ENCODE measurements at places on chromosomes 5 and 9.

GRCh38 chr9:131776473-131776872 is 36.6 kb upstream of the RAPGEF1 start:
- DNase-seq = no peak

DNA sequence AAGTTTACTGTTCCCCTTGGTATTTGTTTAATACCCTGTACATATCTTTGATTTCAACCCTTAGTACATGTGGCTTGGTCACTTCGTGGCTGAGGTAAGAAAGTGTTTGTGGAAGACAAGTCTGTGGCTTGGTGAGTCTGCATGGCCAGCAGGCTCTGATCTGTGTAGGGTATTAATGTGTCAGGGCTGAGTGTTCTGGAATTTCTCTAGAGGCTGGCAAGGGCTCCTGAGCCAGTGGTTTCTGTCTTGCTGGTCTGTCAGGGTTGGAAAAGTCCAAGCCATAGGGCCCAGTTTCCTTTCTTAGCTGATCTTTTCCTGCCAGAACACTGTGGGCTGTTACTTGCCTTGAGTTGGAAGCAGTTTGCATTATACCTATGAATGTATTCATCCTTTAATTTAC is 48.0 kb upstream of the FBXL7 start:
- no peak for DNase-seq

DNA sequence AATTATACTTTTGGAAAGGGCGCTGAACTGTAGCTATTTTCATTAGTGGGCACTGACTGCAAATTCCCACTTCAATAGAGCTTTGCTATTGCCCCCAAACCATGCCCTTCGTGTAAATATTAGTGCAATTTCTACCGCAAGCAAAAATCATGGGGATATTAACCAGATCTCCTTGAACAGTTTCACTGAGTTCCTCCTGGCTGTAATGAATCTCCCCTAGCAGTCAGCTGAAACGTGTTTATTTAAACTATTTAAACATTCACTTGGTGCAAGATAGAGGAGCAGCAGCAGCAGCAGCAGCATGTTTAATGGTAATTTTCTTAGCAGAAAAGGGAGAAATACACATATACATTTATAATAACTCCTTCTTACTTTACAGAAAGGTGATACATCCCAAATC is 54.4 kb downstream of the ARRDC3 start:
- no peak for DNase-seq

DNA sequence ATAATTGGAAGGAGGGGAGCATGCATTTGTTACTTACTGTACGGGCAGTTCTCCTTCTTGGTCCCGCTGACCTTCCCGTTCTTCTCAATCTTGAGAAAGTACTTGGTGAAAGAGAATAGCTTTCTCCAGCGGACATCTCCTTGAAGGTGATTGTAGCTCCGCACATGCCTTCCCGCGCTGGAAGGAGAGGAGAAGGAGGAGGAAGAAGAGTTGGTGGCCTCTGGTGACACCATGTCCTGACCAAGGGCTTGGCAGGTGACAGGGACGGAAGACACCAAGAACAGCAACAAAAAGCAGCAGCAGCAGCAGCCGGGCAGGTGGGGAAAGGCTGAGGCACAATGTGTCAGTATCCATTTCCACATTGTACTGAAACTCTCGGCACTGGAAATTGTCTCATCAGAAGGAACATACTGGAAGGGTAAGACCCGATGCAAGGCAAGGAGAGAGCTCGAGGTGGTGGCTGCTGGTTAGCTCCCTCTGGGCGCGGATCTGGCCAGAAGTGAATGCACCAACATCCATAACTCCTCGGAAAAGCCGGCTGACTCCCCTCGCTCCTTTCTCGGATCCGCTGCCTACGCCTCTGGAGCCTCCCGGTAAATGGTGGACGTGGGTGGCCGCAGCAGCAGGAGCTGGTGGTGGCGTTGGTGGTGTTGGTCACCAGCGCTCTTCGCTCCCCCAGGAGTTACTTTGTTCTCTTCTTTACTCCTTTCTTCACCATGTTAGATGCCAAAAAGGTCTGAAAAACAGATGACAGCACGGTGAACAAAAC is 715 bp downstream of the FGF10 start:
- DNase-seq = no peak

GRCh38 chr5:117084067-117084466 is 509.4 kb upstream of the SEMA6A start:
- DNase-seq = no peak

- DNase-seq = no peak
Measured at GRCh38 chr9:68708513-68708912, 3.5 kb downstream of the PIP5K1B start.

- DNase-seq = no peak
Measured at GRCh38 chr9:27194401-27195091, 85.5 kb downstream of the TEK start.

DNA sequence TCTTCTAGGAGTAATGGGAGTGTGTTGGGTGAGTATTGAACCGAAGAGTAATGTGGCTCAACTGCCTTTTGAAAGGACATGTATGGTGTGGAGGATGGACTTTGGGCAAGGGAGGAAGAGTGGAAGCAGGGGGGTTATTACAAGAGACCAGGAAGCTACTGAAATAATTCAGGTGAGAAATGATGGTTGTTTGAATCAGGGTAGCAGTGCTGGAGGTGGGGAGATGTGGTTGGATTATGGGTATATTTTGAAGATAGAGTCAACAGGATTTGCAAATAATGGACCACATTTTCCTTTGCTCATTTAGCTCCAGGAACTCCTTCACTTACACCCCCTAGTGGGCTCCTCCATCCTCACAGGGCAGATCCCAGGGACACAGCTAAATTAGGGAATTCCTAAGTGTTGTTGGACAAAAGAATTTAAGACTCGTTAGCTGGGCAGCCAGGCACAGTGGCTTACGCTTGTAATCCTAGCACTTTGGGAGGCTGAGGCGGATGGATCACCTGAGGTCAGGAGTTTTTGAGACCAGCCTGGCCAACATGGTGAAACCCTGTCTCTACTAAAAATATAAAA is 1.2 kb upstream of the SLC4A9 start:
- DNase-seq = no peak

- no peak for DNase-seq
Measured at GRCh38 chr9:124481115-124481514, 26.1 kb downstream of the NR5A1 start.

- DNase-seq = no peak
Measured at GRCh38 chr9:111917201-111917600, 20.6 kb downstream of the UGCG start.

GRCh38 chr9:29322240-29322639 is 1749.0 kb upstream of the C9orf72 start:
- DNase-seq = no peak

DNA sequence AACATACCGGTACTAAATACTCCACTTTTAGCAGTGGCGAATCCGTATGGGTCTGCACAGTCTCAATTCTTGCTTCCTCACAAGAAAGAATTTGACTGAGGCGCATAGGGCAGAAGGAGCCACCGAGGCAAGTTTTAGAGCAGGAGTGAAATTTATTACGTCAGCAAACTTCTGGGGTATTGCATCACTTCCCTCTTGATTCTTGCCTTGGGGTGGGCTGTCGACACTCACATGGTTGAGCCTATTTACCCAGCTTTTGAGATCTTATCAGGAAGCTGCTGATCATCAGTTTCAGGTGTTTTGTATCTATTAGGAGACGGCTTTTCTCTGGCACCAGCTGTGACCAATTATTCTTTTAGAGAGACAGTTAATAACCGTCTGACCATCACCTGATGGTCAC is 111.5 kb upstream of the CCNH start:
- DNase-seq = no peak

GRCh38 chr5:44532981-44533380 is 143.8 kb upstream of the FGF10 start:
- no peak for DNase-seq

DNA sequence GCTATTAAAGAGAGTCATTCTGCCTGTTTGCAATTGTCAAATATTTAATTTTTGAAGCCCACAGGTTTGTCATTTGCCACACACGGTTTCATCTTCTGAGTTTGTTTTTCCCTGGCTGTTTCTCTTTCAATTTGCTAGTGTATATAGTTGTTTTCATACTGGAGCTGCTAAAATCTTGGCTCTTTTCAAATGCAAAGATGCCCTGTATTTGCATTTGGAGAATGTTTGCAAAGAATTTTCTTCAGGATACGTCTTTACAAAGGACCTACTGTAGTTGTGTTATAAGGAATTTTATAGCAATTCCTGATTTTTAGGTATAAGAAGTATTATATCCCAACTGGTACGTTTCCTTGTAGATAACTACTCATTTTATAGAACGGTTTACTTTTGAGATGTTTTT is 48.0 kb downstream of the IZUMO3 start:
- DNase-seq = no peak

GRCh38 chr5:100777680-100778300 is 125.3 kb downstream of the ST8SIA4 start:
- DNase-seq = no peak

GRCh38 chr9:113945784-113946183 is 69.7 kb downstream of the ZNF618 start:
- no peak for DNase-seq

DNA sequence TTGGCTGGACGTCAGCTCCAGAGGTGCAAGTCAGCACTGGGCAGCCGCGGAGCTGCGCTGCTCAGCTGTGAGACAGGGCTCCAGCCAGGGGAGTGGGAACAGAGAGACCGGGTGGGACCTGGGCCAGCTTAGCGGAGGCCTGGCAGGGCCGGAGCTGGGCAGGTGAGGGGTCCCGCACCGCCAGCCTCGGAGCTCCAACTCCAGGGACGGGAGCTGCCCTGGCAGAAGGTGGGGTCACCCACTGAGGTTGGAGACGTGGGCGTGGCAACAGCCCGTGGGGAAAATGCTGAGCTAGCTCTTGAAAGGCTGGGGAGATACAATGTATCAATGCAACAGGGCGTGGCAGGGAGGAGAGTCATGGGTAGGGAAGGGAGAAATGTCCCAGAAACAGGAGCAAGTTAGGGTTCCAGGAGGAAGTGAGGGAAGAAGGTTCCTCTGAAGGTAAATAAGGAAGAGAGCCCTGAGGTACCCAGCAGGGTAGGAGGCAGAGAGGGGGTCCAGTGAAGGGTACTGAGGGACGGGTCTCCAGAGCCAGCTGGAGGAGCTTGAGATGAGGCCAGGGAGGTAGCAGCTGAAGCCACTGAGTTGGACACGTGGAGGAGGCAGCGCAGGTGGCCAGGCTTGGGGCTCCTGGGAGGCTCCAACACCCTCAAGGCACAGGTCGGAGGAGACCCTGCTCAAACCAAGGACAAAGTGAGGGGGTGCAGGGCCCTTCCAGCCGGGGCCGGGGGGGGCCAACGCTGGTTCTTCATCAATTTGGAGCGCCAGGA is 736 bp upstream of the NKD2 start:
- DNase-seq = no peak

- no peak for DNase-seq
Measured at GRCh38 chr9:12705738-12706391, 12.7 kb downstream of the TYRP1 start.

DNA sequence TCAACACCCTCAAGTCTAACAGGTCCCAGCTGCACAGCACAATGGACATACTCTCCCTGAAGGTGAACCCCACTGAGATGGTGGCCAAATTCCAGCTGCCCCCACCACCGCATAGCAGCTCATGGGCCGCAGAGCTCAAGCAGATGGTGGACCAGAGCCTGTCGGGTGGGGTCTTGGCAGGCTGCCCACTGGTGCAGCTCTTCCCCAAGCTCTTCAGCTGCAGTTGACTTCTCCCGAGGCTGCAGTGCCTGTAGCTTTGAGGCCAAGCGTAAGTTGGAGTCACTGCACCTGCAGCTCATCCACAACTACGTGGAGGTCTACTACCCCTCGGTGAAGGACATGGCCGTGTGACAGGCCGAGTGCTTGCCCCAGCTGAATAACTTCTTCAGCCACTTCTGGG is 56.6 kb upstream of the SPTLC1 start:
- no peak for DNase-seq

DNA sequence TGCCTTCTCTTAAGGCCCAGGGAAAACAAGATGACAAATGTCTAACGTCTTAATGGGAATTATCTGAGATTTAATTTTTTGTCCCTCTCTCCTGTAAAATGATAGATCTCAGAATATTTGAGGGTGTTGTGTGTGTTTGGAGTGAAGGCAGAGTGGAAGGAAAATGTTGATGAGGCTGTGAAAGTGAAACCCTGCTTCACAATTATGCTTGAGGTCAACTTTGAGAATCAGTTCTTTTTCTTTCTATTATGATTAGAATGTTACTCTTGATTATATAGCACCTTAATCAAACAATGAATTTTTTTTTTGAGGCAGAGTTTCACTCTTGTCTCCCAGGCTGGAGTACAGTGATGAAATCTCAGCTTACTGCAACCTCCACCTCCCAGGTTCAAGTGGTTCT is 5.5 kb upstream of the LOX start:
- DNase-seq = no peak

GRCh38 chr9:129442803-129443511 is 177.9 kb downstream of the C9orf50 start:
- DNase-seq = no peak

DNA sequence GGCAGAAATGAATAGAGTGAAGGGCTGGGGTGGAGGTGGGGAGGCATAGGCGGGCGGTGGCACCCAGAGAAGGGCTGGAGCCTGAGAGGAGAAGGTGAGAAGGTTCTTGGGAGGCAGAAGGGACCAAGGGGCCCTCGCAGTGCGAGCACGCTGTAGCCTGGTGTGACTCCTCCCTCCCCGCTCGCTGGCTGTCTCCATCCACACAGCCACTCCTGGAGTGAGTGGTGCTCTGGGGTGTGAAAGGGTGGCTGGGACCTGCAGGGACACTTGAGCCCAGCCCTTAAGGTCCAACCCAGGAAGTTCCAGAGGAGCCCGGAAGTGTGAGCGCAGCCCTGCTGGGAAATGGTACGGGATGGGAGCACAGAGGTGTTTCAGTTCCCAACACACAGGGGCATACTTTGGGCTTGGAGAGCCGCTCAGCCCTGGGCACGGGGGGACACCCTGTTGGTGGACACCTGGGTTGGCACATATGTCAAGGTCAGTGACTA is 9.3 kb upstream of the SCGB3A1 start:
- no peak for DNase-seq

- no peak for DNase-seq
Measured at GRCh38 chr5:36374266-36374862, 72.7 kb upstream of the RANBP3L start.

- DNase-seq = no peak
Measured at GRCh38 chr5:90131383-90132133, 278.0 kb downstream of the CETN3 start.

GRCh38 chr5:164358531-164359259 is 853.3 kb downstream of the MAT2B start:
- no peak for DNase-seq

- peak; percentile 16 for DNase-seq
Measured at GRCh38 chr5:52915176-52915875, 73.8 kb upstream of the ITGA2 start.

- no peak for DNase-seq
Measured at GRCh38 chr5:179166171-179166885, 106.2 kb downstream of the ZNF354C start.

GRCh38 chr5:94391996-94392395 is 226.4 kb downstream of the KIAA0825 start:
- no peak for DNase-seq

DNA sequence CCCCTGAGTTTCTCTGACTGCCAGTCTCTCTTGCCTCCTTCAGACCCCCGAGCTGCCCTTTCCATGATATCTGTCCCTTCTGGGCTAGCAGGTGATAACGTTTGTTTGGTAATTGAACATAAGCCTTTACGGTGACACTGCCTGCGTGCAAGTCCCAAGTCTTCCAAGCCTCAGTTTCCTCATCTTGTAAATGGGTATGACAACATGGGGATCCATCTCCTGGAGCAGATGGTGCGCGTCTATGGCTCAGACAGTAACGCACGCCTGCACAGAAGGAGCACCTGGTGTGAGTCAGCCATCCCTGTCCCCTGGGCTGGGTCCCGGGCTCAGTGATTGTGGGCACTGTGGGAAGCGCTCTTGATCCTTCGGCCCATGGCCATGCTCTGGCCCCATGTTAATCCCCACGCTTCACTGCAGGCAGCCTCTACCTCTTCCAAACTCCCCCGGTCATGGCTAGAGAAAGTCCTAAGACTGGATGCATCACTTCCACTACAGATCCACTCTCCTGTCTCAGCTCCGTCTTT is 85.8 kb downstream of the DAP start:
- no peak for DNase-seq
